ENCODE measurements at places on chromosomes 3 and 15.

- DNase-seq = no peak
Observed at GRCh38 chr3:127363891-127364290, 76.0 kb upstream of the PRR20G start.

GRCh38 chr15:74845581-74845980 is 2.6 kb upstream of the ULK3 start:
- no peak for DNase-seq

DNA sequence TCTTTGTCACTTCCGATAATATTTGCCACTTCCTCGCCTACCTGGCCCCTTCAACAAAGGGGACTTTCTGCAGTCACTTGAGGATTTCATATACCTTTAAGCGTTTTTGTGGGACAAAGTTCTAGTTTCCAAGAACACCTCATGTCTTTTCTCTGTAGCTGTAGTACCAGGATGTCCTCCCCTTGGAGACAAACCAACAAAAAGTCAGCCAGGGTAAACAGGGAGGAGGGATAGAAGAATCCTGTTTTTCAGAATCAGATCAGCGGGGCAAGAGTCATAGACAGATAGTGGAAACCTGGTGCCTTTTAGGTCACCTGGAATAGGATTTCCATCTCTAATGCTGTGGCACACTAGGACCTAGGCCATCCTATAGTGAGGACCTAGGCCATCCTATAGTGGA is 4.5 kb downstream of the LRRC3B start:
- no peak for DNase-seq

- DNase-seq = no peak
Observed at GRCh38 chr3:24195504-24196230, 250.6 kb downstream of the NR1D2 start.

DNA sequence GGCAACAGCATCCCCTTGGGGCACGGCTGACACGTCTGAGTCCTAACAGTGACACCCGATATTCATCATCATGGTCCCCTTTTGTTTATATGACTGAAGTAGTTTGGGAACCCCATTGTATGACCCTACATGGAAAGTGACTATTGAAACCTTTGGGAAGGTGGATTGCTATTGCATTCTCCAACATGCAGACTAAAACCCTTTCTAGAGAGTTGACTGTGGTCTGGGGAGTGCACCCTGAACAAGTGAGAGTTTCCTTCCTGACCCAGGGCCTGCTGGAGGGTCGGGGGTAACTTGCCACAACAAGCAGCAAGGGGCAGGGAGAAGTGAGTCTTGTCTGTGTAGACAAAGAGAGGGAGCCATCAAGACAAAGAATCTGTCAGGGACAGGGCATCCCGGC is 54.4 kb downstream of the ISG20 start:
- DNase-seq = no peak

DNA sequence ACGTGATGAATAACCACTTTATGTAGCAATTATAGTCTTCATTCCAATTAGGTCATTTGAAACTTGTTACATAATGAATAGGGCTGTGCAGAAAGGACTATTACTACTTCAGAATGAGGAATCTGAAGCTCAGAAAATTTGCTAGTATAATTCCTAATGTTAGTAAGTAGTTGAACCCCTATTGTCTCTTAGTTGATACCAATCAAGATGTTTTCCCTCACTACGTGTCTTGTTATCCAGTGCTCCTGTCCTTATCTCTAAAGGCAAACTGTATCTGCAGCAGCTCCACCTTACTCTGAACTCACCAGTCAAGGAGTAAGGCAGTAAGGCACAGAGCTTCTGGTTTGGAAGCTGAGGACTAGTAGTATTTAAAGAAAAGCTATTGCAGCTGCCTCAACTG is 32.0 kb downstream of the RAB11A start:
- no peak for DNase-seq

- DNase-seq = no peak
Observed at GRCh38 chr3:38164643-38164951, 740 bp upstream of the OXSR1 start.

- peak; percentile 18 for DNase-seq
Observed at GRCh38 chr15:64775551-64776401, at the start of gene RBPMS2. Gene RBPMS2 (minus strand): TSS chr15:64775589. CDS start chr15:64775319, 270 bp downstream.
